ENCODE measurements at places on chromosomes 16 and 17. TPM values are rescaled to one million over a fixed set of nuclear protein-coding genes. Genes with fewer than 3 reads are reported as not detected.

Gene CENPV
- 5.8 TPM for total RNA-seq

Gene SEPTIN12
- not detected for total RNA-seq

Gene SPATA2L
- 19.6 TPM for total RNA-seq

Gene KRTAP1-1
- total RNA-seq = not detected

Gene TGFB1I1
- 60.3 TPM for total RNA-seq

Gene ATAD5
- 5.1 TPM for total RNA-seq

Gene ADGRG3
- 0.15 TPM for total RNA-seq

Gene TPSAB1
- not detected for total RNA-seq

Gene ZNF423
- total RNA-seq = 0.33 TPM

Gene FBXL16
- total RNA-seq = not detected

Gene EFNB3
- total RNA-seq = 4.4 TPM

Data from melanocyte of skin (primary cell).